ENCODE measurements at places on chromosomes 16 and 17.
A peak's percentile ranks its signal among the peaks of the same experiment; 100 is the strongest.

DNA sequence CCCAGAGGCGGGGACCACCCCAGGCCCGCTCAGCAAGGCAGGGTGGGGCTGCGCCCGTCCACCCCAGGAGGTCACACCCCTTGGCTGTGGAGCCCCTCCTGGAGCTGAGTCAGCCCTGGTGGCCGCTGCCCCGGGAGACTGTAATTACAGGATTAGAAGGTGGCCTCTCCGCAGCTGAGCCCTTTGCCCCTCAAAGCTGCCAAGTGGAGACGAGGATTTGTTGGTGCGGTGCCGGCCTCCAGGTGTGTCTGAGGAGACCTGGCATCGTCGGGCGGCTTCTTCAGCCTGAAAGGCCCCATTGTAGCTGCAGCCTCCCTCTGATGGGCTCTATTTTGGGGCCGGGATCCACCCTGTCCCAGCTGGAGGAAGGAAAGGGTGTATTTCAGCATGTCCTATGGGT, 22.7 kb upstream of the SPNS2 start:
- no peak for DNase-seq

GRCh38 chr17:45394913-45395568, 37.6 kb downstream of the ARHGAP27 start:
- DNase-seq: peak; percentile 69

GRCh38 chr17:31918701-31919128, 17.2 kb upstream of the UTP6 start:
- DNase-seq: peak; percentile 43

DNA sequence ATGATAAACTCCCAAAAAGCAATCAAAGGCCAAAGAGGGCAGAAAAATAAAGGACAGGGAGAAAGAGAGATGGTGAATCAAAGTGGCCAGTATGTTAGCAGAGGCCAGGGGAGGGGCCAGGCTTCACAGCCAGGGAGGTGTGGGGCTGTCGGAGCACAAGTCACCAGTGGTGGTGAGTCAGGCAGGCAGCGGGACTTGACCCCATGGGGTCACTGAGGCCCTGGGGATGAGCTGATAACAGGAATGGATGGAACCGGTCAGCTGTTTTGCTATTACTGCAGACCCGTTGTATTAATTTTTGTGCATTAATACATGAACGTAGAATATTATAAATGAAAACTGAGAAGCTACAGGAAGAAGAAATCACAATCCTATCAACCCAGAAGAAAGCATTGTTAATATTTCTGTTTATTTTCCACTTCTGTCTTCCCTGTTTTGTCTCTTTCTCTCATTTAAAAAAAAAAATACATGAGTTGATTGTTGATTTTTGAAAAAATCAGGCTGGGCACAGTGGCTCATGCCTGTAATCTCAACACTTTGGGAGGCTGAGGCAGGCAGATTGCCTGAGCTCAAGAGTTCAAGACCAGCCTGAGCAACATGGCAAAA, 106.9 kb downstream of the SOCS1 start:
- no peak for DNase-seq

DNA sequence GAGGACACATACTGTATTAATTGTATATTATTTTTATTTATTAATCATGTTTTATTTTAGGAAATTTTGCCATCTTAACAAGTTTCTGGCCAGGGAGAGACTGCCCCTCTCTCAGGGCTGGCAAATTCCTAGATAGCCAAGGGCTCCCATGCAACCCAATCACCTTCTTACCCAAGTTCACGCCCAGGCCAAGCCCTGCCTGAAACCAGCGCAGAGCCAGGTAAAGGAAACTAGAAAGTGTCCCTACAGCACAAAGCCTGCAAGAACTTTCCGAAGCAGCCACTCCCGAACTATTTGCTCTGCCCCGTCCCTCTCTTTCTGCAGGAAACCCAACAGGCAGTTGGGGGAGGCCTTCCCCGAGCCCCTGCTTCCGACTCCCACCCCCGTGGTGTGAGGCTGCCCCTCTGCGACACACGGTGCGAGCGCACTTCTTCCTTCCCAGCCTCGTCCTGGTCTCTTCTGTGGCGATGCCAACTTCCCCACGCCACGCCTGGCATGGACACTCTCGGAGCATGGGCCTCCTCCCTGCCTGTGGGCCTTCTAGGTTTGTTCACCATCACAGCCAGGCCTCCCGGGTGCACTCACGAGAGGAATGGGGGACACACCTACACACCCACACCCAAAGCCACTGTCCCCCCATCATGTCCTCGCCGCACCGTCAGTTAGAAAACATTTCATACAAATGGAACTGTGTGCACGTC, 100.4 kb downstream of the ZNF778 start:
- DNase-seq: no peak

- peak; percentile 32 for DNase-seq
Measured at GRCh38 chr16:49594685-49595498, 221.3 kb downstream of the C16orf78 start.

DNA sequence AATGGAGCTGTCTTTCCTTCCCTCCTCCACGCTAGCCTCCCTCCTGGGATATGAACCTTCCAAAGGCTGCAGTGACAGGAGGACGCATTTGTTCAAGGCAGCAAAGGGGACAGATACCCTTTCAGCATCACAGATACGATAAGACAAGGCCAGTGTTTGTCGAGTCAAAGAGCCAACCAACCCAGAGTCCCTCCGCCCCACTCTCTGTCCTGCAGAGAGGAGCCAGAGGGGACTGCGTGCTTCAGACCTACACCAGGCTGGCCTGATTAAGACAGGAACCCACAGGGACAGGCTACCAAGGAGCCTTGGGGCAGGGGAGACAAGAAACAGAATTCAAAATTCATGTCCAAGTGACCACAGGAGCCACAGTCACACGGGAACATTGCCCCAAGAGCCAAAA, 72.6 kb upstream of the CDH5 start:
- DNase-seq: no peak

GRCh38 chr16:88468275-88469129, 15.4 kb downstream of the ZFPM1 start:
- peak; percentile 88 for DNase-seq

GRCh38 chr17:8072729-8073461, 14.6 kb downstream of the ALOX12B start:
- no peak for DNase-seq

DNA sequence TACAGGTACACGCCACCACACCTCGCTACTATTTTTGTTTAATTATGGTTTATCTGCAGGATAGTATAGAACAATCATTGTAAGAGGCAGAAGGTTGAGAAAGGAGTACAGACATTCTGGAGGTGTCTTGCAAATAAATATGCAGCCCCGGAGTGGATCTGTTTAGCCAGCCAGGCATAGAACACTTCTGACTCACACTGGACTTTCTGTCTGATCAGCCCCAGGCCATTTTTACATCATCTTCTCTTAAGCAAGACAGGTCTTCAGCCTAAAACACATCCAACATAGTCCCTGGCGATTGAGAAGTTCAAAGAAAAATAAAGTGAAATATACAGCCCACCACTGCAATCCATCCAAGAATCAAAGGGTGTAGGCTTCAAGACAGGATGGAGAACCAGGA, 81.4 kb downstream of the XYLT1 start:
- no peak for DNase-seq

- DNase-seq: no peak
Measured at GRCh38 chr16:921321-921905, 49.4 kb downstream of the LMF1 start.

DNA sequence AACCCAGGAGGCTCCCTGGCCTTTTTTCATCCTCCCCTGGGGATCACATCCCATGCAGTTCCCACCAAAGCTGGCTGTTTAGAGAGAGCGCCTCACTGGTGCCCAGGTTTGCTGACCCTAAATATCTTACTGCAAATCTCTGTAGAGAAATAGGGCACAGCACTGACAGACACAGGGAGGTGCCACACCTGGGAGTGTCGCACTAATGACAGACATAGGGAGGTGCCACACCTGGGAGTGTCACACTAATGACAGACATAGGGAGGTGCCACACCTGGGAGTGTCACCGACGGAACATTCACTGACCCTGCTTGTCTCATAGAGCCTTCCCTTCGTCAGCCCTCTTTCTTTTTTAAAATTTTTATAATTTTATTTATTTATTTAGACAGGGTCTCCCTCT, 25.6 kb downstream of the UNK start:
- DNase-seq: no peak

GRCh38 chr17:11736613-11737312, 138.5 kb downstream of the DNAH9 start:
- DNase-seq: no peak

DNA sequence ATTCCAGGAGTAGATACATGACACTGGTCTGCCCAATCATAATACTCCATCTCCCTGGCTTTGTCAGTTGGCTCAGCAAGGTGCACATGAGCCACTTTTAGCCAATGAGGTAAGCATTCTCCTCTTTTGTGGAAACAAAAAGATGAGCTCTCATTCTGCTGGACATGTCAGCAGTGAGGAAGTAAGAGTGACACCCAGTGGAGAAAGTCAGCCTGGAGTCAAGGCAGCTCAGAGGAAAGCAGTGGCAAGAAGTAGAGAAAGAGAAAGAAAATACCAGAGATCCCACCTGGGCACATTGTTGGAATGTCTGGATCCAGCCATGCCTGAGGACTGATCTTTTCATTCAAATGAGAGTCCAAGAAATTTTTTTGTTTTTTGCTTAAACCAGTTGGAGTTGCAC, 496.9 kb upstream of the C16orf82 start:
- peak; percentile 17 for DNase-seq

GRCh38 chr17:1108765-1109605, 70.8 kb downstream of the ABR start:
- no peak for DNase-seq

DNA sequence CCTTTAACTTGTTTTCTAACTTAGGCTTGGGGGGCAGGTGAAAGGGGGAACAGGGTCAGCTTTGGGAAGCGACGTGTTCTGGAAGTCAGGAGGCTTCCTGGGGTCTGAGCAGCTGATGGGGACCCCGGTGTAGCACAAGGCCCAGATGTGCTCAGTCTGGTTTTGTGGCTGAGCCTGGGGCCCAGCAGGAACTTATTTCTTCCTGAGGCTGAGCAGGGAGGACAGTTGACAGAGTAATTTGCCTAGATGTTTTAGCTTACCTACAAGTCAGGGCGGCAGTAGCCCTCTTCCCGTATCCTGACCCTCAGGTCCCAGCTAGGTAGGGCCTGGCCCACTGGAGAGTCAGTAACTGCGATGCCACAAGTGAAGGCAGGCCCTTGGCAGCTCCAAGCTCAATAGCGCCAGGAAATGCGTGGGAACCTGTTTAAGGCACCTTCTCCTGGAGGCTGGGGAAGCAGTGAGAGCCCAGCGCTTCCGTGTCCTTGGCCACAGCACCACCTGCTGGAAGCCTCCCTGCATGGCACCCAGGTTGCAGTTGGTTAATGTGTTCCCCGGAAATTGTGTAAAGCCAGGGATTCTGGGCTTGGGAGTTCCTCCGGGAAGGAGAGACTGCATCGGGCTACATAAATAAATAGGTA, 5.2 kb downstream of the CCR7 start:
- DNase-seq: peak; percentile 94

- peak; percentile 56 for DNase-seq
Measured at GRCh38 chr16:1929105-1929504, 10.9 kb upstream of the HS3ST6 start.

Measured in SJCRH30 (cell line).